Fibroblast of villous mesenchyme (primary cell): ENCODE measurements at places on chromosomes 4 and X. TPM values are rescaled to one million over a fixed set of nuclear protein-coding genes. Genes with fewer than 3 reads are reported as not detected.

ANXA5 gene
- 811 and 939 TPM in 2 replicates for total RNA-seq

YY2 gene
- total RNA-seq, result 1.6 and 1.7 TPM in 2 replicates

- no peak for DNase-seq
Measured at GRCh38 chrX:40971736-40972135, 113.5 kb upstream of the USP9X start.

DNA sequence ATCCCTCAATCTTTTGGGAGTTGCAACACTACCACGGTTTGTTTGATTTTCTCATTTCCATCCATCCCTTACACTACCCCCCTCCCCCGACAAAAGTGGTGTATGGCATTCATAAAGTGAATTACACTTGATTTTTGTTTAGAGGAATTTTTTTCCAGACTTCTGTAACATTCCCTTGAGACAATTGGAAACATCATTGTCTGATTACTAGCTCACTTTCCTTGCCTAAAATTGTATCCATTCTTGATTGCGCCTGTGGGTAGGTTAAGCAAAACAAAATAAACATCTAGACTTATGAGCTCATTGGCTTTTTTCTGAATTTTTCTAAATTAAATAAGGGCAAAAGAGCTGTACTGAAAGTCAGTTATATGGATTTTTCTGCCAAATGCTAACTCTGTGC, 3.5 kb downstream of the GPC3 start:
- no peak for DNase-seq

DNA sequence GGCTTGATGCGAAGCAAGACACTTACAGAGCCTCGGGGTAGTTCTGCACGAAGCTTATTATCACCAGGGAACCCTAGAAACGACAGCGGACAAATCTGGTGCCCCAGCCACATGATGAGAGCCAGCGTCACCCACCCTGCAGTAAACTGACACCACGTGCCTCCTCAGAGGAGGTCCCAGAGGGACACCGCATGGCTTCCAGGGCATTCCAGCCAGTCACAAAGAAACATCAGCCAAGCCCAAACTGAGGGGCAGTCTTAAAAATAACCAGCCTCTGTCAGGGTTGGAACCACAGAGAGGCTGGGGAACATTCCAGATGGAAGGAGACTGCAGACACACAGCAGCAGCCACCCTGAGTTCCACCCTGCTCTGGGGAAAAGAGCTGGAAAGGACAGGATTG, 36.6 kb upstream of the HGFAC start:
- no peak for DNase-seq
